NCI-H345 (cell line): ENCODE measurements at places on chromosomes 7 and 10.

- DNase-seq, result no peak
Observed at GRCh38 chr10:74582566-74582965, 243.8 kb upstream of the KAT6B start.

DNA sequence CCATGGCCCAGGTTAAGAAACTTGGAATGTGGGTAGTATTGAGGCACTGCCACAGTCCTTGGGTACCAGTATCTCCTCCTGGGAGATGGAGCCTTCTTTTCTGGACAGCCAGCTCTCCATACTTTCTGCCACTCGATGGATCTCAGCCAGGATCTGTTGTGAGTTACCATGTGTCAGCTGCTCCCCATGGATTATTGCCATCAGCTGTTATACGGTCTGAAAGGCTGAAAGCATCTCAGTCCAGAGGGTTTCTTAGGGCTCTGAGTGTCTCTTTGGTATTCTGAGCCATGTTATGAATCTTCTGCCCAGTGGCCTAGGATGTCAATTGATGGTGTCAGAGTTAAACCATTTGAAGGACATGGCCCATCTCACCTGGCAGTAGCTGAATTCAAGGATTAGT lies 197.5 kb downstream of the C7orf25 start:
- no peak for DNase-seq

DNA sequence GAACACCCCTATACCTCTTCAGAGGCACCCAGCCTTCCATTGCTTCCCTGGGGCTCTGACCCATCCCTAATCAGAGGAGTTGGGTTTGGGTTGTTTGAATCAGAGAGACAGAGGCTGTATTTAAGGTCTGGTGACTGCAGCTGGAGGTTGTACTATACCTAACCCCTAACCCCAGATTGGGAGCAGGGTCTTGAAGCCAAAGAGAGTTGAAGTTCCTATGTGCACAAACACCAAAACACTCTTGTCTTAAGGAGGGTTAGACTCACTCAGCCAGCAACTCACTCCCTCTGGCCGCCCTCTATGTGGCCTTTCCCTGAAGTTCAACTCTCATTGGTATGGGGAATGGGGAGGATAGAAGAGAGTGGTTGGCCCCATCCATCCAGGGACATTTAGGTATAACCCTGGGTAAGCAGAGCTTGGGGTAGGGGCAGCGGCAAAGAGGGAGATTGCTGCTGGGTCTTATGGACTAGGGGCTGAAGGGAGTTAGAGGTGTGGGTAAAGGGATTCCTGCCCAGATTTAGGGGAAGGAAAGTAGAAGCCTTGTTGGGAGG lies 80.0 kb downstream of the PAX2 start:
- DNase-seq, result no peak

DNA sequence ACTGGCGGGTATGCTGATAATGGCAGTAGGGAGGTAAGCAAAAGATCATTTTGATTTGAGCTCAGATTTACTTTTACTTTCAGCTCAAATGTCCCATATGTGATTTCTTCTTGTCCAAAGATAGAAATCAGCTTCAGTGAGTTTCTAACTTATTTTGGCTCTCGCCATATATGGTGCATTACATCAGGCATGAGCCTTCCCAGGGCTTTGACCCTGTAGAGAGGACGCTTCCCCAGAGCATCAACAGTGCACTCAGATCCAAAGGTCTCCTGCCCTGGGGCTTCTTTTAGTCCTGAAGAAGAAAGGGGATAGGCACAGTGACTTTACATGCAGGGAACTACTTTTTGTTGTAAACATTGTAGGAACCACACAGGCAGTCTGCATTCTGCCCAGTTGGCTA lies 128.6 kb upstream of the PDLIM1 start:
- no peak for DNase-seq

DNA sequence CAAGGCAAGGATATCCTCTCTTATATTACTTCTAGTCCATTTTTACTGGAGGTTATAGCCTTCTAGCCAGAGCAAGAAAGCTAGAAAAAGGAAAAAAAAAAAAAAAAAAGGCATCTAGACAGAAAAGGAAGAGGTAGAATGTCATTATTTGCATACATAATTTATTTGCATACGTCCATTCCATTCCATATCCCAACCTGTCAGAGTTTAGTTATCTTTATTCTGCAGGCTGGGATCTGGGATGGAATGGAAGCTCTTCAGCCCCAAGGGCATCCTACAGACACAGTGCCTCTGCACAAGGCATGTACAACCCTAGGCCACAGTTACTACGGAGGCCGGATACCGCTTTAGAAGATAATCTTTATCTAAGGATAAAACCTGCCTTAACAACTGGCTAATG lies 9.6 kb downstream of the CH25H start:
- no peak for DNase-seq
